Mesenteric fat pad (tissue), 1 donor: ENCODE measurements at places on chromosomes 5 and 9.
A peak's percentile ranks its signal among the peaks of the same experiment; 100 is the strongest.

DNA sequence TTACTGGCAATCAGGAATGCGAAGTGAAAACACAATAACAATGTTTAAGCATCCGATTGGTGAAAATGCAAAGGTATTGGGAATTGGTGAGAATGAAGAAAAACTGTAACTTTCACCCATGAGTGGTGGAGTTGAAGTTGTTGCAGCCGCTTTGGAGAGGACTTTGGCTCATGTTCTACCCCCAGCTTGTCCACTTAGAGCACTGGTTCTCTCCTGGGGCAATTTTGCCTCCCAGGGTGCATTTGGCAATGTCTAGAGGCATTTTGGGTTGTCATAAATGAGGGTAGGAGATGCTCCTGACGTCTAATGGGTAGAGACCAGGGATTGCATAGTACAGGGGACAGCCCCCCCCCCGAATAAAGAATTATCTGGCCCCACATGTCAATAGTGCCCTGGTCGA lies 46.2 kb downstream of the ANKRD33B start:
- no peak for DNase-seq

GRCh38 chr5:84715091-84715490 lies 330.4 kb upstream of the EDIL3 start:
- DNase-seq: no peak

GRCh38 chr5:160750938-160751657 lies 100.9 kb downstream of the ATP10B start:
- no peak for DNase-seq

- DNase-seq: no peak
These were observed 819 bp downstream of the LSM11 start for GRCh38 chr5:157744051-157745011.

DNA sequence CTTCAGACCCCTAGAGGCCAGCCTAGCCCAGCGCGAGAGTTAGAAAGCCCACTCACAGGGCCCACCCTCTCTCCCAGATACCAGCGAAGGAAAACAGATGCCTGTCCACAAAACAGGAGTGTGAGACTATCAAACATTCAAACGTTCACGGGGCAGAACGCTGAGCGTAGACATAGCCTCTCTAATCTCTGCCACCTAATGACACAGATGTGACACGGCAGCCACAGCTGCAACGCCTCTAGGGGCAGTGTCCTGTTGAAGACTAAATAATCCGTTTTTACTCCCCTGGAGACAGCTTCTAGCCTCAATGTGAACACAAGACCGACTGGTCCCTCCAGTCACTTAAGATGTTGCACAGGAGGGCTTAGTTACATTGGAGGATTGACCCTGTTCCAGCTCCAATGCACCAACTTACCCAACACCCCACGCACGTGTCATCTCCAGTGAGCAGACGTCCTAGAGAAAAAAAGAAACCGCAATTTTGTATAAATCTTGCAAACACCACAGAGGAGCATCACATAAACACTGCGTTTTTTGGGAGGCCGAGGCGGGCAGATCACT lies 14.3 kb downstream of the DIPK1B start:
- DNase-seq: no peak

GRCh38 chr5:154047324-154047723 lies 8.6 kb downstream of the MFAP3 start:
- no peak for DNase-seq

- DNase-seq: no peak
These were observed 281.1 kb downstream of the CD180 start for GRCh38 chr5:66915531-66915930.

DNA sequence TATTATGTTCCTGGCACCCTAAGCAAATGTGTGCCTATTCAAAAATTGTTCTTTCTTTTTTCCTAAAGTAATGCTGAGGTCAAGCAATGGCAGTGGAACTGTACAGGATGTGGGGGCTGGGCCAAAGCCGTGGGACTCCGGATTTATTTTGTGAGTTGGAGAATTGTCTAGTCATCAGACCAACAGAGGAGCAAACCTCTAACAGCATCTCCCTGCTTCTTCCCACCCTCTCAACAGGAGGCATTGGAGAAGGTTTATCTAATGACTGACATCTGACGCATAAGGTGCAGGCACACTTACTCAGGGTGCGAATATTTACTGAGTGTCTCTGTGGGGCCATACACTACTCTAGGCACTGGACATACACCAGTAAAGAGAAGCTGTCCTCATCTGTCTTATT lies 38.6 kb downstream of the MARCHF11 start:
- DNase-seq: no peak

DNA sequence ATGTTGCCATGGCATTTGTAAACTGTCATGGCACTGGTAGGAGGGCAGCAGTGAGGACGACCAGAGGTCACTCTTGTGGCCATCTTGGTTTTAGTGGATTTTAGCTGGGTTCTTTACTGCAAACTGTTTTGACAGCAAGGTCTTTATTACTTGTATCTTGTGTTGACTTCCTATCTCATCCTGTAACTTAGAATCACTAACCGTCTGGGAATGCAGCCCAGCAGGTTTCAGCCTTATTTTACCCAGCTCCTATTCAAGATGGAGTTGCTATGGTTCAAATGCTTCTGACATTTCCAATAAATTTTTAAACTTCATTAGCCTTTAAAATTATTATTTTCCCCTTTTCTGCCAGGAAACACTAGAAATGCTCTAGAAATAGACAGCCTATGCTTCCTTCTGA lies 839.1 kb downstream of the NR2F1-AS1 start:
- no peak for DNase-seq

GRCh38 chr9:98856982-98857381 lies 49.5 kb downstream of the GALNT12 start:
- peak; percentile 1 for DNase-seq

GRCh38 chr5:65820373-65820772 lies 98.4 kb downstream of the NLN start:
- no peak for DNase-seq

DNA sequence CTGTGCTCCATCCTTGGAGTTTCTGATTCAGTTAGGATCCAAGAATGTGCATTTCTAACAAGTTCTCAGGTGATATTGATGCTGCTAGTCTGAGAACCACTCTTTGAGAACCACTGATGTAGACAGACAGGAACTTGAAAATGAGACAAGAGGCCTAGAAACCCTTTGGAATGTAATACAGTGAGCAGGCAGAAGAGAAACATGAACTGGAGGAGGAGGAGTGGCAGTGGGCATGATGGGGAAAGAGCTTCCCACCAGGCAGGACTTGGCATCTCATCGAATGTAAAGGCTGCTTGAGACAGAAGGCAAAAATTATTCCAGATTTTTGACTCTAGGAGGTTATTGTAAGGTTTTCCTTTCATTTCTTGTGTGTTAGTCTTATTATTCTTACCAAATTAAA lies 295.8 kb upstream of the SGCD start:
- DNase-seq: no peak

DNA sequence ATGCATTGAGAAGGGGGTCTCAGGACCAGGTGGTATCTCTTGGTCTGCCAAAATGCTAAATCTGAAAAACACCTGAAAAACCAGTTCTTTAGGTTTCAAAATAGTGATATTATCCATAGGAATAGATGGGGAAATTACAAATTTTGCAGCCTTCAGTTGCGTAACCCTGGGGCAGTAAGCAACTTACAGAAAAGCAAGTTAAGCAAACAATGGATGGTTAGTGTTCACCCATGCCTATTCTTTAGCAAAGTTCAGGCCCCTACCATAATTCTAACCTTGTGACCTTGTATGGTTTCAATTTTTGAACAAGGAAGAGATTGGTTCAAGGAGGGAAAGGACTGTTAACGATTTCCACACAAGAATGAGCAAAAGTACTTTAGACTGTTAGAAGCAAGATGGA lies 24.5 kb downstream of the GLRX start:
- no peak for DNase-seq
